CD4-positive, alpha-beta T cell treated with Interleukin-4 for 1 hour (primary cell): ENCODE measurements at places on chromosomes 5 and 9.

GRCh38 chr5:87081511-87082372 is 185.9 kb upstream of the RASA1 start:
- DNase-seq: peak; percentile 60

GRCh38 chr9:112325127-112325526 is 8.3 kb downstream of the PTBP3 start:
- no peak for DNase-seq

GRCh38 chr5:125117566-125117965 is 371.1 kb upstream of the ZNF608 start:
- no peak for DNase-seq

DNA sequence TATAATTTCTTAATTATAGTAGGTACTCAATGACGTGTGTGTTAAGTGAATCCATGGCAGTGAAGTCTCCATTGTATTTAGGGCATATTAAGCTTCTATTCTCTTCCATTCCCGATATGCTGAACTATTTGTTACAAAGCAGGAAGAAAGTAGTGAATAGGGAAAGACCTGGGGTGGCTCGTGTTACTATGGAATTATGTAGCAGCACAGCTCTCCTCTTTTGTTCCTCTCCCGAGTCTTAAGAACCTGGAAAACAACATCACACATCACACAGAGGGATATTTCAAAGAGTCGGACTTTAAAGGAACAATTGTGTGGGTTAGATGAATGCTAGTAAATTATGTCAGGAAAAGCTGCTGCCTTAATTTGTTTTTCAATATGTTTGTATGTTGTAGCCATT is 131.8 kb downstream of the PCSK5 start:
- no peak for DNase-seq

- no peak for DNase-seq
These were observed 30.5 kb upstream of the MSX2 start for GRCh38 chr5:174693697-174694385.

- DNase-seq: no peak
These were observed 144.9 kb downstream of the FGF1 start for GRCh38 chr5:142540922-142541422.
